KBM-7 (cell line): ENCODE measurements at places on chromosomes 4 and X.

DNA sequence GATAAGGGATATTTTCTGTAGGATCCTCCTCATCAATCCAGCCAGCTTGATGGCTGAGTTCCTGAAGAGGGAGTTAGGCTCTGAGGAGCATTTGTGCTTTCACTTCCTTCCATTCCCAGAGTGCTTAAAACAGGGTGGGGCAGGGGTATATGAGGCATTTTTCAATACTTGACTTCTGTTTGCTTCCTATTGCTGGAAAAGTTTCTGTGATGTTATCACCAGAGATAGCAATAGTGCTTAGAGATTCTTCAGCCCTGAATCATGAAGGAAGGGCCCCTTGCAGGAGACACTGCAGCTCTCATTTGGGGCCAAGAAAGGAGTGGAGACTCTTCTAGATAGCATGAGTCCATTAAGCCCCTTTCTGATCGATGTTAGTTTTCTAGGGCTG is 166.7 kb upstream of the RPS6KA3 start:
- no peak for DNase-seq

GRCh38 chrX:69237236-69237635 is 72.0 kb upstream of the PJA1 start:
- no peak for DNase-seq

- peak; percentile 68 for DNase-seq
These were observed 157.1 kb upstream of the FTHL17 start for GRCh38 chrX:31228909-31229308.

- DNase-seq: peak; percentile 23
These were observed 193.0 kb downstream of the PDGFC start for GRCh38 chr4:156778606-156779005.

DNA sequence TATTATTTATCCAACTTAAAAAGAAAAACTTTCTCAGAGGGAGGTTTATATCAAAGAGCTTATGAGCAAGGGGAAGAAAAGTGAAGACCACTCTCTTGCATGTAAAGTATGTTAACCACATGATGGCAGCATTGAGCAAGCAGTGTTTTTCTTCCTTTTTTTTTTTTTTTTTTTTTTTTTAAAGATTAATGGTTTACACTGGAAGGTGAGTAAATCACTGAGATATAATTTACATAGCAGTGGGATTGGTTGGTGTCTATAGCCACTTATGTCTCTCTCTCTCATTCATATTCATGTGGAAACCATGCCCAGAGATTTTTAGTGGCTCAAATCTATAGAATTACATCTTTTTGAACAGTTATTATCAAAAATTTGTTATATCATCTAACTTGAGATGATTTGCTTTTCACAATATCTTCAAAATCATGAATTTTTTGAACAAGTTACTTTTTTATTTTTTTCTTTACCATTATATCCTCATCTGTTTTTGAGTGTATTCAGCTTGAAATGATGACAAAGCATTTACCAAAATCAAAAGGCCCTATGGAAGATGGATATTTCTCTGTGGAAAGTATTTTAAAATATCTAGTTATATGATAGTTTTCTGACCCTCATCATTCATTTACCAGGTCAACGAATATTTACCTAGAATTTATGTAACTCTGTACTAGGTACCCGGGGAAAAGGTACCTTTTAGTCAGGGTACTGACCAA is 31.6 kb downstream of the MTHFD2L start:
- peak; percentile 58 for DNase-seq

GRCh38 chr4:81250430-81250829 is 35.4 kb upstream of the PRKG2 start:
- DNase-seq: no peak

DNA sequence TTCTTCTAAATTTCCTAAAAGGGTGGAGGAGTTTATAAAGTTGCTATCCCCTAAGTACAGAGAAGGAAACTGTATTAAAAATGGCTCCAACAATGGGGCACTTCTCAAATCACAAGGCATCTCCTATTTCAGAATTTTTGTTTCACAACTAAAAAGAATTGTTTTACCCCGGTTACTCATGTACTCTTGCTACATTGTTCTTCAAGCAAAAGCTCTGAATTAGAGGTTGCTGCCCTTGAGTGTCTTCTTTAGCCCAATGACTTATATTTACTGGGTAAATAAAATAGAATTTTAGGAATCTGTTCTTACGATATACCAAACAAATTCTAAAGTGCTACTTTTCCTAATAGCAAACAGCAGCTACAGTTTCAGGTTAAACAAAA is 67.5 kb downstream of the PPEF2 start:
- no peak for DNase-seq

GRCh38 chrX:112148397-112148796 is 65.8 kb upstream of the TRPC5 start:
- no peak for DNase-seq

DNA sequence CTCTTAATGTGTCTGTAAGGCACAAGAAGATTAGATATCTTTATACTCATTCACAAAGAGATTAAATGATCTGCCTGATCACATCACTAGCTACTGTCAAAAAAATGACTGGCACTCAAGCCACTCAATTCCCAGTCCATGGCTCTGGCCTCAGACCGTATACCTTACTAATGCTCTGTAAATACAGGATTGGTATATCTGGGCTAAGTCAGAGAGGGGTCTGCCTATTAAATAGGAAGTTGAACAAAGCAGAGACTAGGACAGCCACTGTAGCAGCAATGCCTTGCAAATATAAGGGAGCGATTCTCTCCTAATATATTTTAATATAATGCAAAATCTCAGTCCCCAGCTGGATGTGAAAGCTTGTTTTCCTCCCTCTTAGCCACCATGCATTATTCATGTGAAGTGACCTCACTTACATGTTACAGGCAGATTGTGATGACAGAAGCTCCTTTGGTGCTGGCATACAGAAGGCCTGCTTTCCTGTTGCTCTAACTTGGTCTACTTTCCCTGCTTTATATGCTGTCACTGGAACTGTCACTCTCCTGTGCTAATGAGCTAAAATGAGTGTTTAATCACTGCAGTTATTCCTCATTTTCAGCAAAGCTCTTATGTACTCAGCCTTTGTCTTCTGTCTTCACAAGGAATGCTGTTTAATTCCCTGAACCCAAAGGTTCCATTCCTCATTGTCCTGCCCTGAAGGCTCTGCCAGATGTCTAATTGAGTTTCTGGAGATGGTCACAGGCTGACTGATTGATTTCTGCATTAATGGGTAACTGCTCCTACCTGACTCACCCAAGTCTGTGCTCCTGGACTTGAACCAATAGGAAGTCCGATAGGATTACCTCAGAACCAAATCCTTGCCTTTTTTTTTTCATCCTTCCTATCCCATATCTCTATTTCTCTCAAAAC is 578.2 kb downstream of the KLHL13 start:
- no peak for DNase-seq

- no peak for DNase-seq
These were observed at the start of gene TACR3 for GRCh38 chr4:103719830-103720207. Gene TACR3, minus strand, starts transcription at chr4:103719985. Its CDS starts 310 bp downstream, at chr4:103719675.

DNA sequence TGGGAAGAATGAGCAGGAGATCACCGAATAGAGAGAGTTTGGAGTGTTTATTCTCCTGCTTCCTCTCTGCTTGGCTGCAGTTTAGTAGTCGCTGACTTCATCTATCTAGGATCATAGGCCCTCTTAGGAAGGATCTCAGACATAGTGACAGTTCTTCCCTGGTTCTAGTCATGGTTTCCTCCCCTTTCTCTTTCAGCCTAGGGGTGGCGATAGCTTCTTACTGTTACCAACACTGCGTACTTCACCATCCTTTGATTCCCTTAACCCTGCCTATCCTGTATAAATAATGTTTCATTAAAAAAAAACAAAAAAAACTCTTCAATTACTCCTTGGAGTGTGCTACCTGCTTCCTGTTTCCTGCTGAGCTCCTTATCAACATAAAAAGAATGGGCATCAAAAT is 103.8 kb downstream of the DDX53 start:
- no peak for DNase-seq

GRCh38 chr4:154452798-154453346 is 38.7 kb downstream of the DCHS2 start:
- no peak for DNase-seq

- peak; percentile 98 for DNase-seq
These were observed 169.9 kb upstream of the AADAT start for GRCh38 chr4:170259631-170260153.

DNA sequence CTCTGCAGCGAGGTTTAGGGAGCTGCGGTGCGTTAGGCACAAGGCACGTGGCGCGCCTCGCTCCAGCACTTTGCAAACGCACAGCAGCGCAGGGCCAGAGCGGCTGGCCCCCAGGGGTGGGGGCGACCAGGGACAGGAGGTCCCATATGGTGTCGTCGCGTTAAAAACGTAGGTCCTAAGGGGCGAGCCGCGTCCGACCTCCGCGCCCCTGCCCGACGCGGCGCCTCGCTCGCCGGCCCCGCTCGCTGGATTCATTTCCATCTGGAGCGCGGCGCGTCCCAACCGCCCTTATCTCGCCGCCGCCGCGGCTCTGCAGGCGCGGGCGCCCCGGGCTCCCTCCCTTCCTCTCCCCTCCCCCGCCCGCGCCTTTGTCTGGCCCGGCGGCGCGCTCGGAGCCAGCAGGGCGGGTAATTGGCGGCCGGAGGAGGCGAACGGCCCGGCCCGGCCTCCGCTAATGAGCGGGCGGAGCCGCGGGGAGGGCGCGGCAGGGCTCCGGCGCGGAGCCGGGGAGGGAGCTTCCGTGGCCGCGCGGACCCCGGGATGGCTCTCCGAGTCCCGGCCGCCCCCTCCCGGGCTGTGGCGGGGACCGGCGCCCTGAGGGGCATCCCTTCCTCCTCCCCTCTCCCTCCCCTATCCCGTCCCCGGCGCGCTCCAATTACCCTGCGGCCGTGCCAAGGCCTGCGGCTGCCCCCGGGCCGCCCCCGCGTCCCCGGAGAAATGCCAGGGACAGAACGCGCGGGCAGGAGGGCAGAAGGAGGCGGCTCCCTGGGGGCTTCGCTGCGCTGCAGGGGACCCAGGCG is 409.0 kb downstream of the BCOR start:
- DNase-seq: peak; percentile 60

GRCh38 chr4:104394406-104395167 is 100.1 kb downstream of the CXXC4 start:
- no peak for DNase-seq

- no peak for DNase-seq
These were observed 93.1 kb upstream of the RBPJ start for GRCh38 chr4:26227601-26228229.

- DNase-seq: no peak
These were observed 159.3 kb downstream of the PALLD start for GRCh38 chr4:168656055-168656660.

DNA sequence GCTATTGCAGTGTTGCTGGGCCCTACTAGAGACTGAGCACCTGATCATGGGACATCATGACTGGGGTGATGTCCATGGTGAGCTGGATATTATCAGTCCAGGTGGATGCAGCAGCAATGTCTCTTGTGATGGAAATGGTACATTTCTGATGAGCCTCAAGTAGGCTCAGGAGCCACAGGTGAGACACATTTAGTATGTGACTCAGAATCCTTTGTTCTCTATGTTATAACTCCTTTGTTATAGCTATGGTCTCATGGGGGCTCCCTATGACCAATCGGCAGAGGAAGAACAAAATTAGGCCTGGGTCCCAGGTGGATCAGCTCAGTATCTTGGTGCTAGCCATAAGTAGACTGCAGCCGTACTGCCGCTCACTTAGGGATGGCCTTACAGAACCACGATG is 107.9 kb upstream of the FAT1 start:
- DNase-seq: no peak

- no peak for DNase-seq
These were observed 226.1 kb upstream of the F9 start for GRCh38 chrX:139304471-139304870.

DNA sequence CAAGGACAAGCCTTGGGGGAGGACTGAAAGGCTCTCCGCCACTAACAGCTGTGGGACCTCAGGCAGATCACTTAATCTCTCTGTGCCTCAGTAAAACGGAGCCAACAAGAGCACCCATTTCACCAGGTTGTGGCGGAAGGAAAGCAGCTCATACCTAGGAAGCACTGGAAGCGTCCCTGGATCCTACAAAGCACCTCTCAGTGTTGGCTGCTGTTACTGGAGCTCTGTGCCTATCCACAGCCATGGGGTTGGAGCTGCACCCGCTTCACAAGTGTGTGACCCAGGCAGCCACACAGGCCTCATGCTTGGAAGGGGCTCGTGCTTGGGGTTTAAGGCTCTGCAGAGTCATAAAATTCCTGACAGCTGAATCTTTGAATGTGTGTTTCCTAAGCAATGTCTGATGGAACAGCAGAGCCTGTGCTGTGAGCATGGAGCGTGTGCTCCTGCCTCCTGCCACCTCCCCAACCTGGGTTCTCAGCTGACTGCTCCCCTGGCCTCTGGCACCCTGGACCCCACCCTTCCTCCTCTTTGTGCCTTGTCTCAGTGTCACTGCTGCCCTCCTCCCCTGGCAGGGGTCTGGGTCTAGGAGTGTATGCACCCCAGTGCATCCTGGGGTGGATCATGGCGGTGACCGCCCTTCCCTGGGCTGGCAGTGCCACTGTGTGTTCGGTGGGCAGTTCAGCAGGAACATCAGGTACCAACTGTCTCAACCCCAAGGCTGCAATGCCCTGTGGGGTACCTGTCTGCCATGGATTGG is 14.4 kb upstream of the MAN2B2 start:
- no peak for DNase-seq

GRCh38 chrX:65744965-65745364 is 77.5 kb downstream of the MSN start:
- no peak for DNase-seq

DNA sequence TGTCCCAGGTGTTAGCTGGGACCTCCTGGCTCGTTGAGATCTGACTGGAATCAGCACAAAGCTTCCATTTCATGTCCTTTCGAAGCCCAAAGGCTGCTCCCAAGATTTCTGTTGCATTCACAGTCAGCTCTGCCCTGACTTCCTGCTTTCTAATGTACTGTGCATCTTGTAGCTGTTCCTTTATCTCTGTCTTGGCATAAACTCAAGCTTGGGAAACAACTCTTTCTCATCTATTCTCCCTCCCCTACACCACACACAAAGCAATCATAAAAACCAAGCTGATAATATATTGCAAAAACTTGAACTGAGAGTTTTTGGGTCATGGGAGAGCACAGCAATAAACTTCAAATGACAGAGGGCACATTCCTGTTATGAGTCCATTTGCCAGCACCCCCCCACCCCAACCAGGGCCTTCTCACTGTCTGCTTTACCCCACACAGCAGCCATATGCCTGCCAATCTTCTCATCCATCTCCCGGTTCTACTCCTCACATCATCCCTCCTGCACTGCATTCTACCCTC is 76.3 kb downstream of the SYNPO2 start:
- DNase-seq: no peak

DNA sequence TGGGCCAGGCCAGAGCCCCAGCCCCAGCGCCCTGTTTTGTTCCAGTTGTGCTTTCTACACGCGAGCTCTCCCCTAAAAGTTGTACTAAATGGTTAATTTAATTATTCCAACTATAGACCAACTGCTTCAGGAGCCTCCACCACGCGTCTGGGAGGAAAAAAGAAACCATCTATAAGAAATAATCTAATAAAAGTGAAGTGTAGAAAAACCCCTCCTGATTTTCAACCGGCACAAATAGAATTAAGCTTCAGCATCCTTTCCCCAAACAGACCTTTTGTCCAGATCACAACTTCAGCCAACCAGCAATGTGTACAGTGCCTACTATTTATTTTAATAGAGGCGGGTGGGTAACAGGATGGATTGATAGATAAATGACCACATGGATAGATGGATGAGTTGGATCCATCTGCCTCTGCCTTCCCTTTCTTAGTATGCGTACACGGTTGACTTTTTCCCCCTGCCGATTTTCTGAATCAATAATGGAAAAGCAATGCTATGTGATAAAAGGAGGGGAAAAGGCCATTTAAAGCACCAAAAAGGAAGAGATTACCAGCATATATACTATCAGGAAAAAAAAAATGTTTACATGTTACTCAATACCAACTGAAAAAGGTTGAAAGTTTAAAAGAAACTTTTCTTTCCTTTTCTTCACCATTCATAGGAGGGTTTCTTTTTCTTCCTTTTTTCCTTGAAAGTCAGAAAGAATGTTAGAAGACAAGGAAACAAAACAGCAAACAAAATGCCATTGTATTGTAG is 3.7 kb upstream of the PHOX2B start:
- no peak for DNase-seq
